Germinal center (tissue), 1 donor: ENCODE measurements at places on chromosomes 7 and 10.

GRCh38 chr7:36651404-36651803 lies 72.9 kb downstream of the AOAH start:
- DNase-seq, result no peak

DNA sequence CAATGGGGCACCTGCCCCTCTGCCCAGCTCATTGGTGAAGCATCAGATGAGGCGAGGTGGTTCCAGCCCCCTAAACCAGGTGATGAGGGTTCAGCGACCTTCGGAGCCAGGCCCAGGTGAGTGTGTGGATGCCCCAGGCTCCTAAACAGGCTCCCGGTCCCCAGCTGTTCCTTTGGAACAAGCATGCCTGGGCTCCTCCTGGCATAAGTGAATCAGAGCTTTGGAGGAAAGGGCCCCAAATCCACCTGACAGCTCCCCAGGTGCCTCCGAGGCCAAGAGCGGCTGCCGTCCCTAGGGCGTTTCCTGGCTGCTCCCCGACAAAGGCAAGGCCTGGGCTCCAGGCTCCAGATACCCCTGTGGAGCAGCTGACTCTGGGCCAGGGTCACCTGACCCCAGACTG lies 61.3 kb downstream of the YKT6 start:
- no peak for DNase-seq

GRCh38 chr7:150381785-150382122 lies 2.6 kb downstream of the ZNF775 start:
- DNase-seq, result no peak

GRCh38 chr10:71342573-71343391 lies 23.7 kb downstream of the SLC29A3 start:
- DNase-seq, result no peak

DNA sequence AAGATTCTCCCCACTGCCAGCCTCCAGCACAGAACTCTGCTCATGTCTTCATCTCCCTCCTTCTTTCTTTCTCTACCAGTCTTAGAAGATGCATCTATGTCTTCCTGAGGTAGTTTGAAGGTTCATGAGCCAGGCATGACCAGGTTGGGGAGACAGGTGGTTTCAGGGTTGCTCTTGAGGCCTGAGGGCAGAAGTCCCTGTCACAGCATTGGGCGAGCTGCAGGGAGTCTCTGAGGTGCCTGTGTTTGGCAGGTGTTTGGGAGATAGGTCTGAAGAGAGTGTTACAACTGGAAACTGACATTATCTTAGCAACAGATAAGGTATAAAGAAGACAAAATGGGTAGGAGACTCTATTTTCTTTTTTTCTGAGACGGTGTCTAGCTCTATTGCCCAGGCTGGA lies 18.7 kb downstream of the PRSS2 start:
- no peak for DNase-seq

DNA sequence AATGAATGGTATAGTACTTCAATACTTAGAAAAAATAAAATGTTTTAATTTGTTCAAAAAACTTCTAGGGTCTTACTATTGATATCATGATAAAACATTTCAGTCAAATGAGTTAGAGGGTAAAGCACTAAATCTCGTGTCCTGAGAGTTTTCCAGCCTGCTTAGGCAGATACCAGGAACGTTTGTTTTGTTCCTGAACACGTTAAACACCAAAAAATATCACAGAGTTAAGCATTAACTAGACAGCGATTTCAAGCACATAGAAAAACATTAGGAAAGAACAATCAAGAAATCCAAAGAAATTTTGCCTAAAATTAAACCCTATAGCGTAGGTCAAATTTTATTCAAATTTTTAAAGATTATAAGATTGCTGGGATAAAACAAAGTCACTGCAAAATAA lies 204.6 kb upstream of the AGR3 start:
- no peak for DNase-seq

- DNase-seq, result no peak
These were observed 239.2 kb downstream of the RNLS start for GRCh38 chr10:88343761-88344484.

DNA sequence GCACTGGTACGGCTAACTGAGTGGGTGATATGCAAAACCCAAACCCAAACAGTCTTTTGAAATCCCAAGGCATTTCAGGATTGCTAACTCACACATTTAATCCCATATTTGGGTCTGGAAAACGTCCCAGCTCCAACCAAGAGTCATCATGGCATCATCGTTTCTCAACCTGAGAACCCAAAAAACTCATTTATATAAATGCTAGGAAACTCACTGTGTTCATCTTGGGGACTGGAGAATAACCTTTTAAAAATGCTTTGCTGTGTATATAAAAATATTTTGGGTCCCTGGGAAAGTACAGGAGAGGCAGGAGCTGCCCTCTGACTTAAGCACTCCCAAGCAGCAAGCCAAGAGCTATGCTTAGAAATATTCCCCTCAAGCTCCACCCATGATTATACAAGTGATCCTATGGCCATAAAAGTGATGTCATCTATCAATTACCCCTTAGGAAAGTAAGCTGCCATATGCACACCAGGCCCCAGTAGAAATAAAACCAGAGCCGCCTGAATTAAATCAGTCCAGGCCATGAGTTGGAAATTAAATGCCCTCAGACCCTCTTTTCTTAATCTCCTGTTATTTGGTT lies 352.1 kb downstream of the FRMD4A start:
- no peak for DNase-seq

DNA sequence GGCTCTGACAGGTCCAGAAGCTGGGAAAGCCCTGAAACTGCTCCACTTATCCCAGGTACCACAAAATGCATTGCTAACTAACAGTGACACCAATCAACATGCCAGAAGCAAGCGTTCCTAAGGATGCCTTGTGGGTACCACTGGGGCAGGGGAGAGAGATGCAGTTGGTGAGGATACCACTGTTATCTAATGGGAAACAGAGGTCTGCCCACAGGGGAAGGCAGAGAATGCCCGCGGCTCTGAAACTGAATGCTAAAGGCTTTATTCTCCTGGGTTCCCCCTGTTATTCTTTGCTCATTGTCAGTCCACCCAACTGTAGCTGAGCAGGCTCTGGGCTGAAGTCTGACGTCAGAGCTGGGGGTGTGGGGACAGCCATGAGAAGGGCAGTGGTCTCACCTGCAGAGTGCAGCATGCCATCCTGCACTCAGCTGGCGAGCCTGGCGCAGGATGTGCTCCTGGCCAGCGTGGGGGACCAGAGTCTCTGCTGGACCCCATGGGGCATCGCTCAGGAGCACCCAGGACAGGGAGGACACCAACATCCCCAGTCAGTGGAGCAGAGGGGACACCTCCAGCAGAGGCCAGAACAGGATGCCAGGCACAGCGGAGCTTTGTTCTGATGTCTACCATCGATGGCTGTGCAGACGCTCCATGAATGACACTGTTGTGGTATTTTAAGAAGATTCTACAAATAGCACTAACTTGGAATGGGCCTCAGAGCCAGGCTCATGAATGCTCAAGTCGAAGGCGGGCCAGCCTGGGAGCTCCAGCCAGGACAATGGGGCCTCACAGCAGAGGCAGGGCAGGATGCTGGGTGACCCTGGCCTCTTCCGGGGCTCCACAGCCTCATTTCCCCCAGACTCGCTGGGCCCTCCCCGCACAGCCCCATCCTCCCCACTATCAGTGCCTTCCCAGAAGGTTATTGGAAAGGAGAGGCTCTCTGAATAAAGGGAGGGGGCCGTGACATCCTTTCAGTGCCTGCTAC lies 95.8 kb downstream of the ARHGAP22 start:
- DNase-seq, result no peak

DNA sequence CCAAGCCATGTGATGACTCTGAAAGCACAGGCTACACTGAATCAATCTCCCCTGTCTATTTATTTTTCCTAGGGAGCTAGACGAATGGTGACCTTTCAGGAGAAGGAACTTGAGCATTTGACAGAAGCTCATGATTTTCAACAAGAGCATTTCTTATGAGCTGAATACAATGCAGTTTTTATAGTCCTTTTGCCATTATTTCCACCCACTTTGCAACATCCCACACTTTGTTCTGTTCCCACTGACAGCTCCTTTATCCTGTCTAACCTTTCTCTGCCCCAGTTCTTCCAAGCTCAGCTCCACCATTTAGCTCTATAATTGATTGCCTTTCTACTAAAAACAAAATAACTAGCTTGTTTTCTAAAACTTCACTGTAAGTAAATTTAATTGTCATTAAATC lies 91.9 kb upstream of the PRSS1 start:
- DNase-seq, result no peak

DNA sequence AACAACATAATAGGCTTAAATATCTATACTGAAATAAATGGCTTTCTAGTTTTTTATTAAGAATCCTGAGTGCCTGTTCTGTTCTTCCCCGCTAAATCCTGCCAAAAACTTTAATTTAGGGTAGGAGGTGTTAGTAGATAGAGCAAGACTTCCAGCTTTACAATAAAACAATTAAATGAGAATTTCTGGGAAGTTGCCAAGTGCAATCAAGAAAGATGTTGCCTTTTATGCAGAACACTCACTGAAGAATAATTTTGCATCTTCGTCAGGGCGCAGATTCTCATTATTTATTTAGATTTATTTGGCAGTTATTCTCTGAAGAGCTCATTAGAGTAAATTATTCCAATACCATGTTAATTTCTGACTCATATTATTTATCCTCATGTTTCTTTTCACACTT lies 103.2 kb upstream of the GPR141 start:
- no peak for DNase-seq

DNA sequence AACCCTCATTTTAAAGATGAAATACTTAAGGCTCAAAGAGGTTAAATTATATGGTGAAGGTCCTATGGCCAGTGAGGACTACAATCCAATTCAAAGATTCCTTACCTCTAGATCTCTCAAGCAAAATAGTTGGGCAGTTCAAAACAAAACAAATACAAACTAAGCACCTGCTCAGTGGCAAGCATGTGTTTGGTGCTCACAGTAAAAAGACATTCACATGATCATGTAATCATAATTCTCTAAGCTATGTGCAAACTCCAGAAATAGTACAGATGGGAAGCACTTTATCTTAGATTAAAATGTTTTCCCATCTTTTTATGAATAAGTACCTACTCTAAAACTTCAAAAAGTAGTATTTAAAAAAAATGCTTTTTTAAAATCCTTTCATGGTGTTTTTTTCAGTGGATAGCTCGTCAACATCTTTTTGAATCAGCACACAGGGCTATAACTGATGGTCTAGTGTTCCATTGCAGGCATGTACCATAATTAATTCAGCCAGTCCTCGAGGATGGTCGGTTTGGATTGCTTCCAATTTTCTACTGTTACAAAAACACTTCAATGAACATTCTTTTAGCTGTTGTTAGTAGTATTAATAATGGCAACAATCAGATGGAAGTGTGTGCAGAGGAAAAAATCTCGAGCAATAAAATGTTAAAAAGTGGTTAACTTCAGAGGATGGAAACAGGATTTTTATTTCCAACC lies 58.4 kb downstream of the CHCHD3 start:
- no peak for DNase-seq

GRCh38 chr10:70615784-70616522 lies 13.4 kb upstream of the PRF1 start:
- no peak for DNase-seq

DNA sequence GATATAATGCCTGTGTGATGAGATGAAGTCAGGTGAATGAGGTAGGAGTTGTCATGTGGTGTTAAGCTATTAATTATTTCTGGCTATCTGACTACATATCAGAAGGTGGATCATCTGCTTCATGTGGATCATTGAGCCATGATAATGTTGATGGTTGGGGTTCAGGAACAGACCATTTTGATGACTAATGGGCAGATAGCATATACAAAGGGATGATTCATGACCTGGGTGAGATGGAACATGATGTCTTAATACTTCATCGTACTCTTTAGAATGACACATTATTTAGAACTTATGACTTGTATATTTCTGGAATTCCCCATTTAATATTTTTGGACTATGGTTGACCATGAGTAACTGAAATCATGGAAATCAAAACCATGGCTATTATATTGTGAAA lies 155.1 kb downstream of the OR13A1 start:
- no peak for DNase-seq

DNA sequence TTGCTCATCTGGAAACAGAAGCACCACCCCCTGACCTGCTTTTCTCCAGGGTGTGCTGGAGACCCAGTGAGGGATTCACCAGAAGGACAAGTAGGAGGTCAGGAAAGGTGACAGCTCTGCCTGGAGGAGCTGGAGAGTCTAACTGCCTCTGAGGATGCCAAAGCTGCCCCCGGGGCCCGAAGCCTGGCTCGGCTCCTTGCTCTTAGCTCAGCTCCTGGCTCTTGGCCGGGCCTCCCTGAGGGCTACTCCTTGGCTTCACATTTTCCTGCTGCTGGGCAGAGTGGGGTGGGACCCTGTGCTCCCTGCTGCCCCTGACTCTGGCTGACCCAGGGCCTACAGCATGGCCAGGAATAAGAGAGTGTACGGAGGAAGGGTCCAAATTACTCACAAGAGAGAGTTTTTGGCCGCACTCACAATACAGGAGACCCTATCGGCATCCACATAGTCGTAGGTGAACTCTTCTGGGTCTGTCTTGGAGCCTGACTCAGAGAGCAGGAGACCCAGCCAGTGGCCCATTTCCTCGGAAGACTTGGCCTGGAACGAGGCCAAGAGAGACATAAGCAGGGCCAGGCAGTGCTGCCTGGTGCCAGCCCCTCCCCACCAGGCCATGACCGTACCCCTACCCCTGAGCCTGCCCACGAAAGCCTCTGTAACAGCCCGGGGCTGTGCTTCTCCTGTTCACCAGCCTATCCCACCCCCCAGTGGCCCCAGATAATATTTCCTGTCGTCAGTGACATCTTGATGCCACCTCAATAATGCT lies 63.1 kb downstream of the VWA2 start:
- no peak for DNase-seq

DNA sequence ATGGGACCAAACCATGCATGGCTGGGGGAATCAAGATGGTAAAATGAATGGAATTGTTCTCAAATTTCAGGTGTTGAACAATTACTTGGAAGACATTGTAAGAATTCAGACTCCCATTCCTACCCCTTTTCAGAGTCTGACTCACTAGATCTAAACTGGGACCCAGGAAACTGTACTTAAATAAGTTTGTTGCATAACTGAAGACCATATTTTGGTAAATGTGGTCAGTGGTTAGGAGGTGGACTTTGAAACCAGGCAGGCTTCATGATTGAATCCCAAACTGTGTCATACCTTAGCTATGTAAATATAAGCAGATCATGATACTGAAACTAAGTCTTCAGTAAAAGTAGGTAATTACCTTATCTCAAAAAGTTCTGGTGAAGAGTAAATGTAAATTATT lies 41.7 kb downstream of the ZWINT start:
- DNase-seq, result no peak

DNA sequence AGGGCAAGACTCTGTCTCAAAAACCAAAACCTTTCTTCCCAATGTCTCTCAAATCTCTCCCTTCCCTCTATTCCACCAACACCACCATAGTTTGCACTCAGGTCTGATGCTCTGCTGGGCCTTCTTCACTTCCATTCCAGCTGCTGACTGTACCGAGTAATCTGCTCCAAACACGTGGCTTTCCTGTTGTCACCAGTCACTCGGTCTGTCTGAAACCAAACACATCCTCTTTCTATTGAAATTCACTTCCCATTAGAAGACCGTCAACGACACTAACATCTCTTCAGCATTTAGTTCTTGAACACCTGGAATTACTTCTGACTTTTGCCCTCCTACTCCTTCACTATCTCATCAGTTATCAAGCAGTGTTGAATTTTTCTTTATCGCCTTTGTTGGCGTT lies 4.7 kb upstream of the NRF1 start:
- DNase-seq, result peak; percentile 50

- no peak for DNase-seq
These were observed 55.7 kb upstream of the JCAD start for GRCh38 chr10:30114881-30115625.
